ENCODE measurements at places on chromosomes 4 and X.

GRCh38 chr4:67603310-67604028, 44.9 kb downstream of the STAP1 start:
- peak; percentile 53 for DNase-seq

- DNase-seq, result no peak
These were observed at the start of gene SASH3 for GRCh38 chrX:129779747-129780146. Gene SASH3 (plus strand): TSS chrX:129779949. CDS start chrX:129780098, 149 bp downstream.

GRCh38 chr4:150943818-150944217, 71.3 kb downstream of the LRBA start:
- DNase-seq, result no peak

GRCh38 chr4:156146571-156146970, 192.9 kb upstream of the CTSO start:
- DNase-seq, result no peak

DNA sequence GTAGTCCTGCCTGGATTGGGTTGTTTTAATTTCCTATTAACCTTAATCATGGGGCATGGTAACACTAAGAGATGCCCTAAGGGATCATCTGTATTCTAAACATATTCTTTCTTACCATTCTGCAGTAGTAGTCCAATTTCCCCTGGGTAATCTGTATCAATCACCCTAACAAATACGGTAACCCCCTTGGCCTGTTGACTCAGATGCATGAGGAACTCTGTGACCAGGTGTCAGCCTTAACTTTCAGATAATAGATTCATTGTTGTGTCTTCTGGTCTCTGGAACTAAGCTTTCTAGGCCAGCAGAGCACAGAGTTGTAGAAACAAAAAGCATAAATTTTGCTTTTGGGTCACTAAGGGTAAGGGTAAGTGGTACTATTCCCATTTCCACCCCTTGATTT, 13.1 kb upstream of the BANK1 start:
- no peak for DNase-seq

- no peak for DNase-seq
These were observed 242.2 kb upstream of the CTSO start for GRCh38 chr4:156195914-156196313.

DNA sequence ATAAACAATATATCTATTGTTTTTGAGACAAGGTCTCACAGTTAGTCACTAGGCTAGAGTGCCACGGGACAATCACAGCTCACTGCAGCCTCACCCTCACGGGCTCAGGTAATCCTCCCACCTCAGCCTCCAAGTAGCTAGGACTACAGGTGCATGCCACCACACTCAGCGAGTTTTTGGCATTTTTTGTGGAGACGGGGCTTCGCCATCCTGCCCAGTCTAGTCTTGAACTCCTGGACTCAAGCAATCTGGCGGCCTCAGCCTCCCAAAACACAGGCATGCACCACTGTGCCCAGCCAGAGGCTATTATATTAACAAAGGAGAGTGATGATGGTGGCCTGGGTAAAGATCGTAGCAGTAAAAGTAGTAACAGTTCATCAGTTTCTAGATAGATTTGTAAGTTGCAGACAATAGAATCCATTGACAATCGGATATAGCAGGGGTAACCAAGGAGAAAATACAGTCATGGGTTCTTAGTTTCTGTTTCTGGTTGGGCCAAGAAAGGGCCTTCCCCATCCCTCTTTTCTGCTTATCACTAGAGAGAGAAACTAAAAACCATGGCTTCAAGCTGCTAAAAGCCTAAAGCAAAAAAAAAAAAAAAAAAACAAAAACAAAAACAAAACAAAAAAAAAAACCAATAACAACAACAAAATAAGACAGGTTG, 60.6 kb downstream of the ANXA10 start:
- no peak for DNase-seq

GRCh38 chr4:57093845-57094831, 16.0 kb downstream of the IGFBP7 start:
- no peak for DNase-seq

DNA sequence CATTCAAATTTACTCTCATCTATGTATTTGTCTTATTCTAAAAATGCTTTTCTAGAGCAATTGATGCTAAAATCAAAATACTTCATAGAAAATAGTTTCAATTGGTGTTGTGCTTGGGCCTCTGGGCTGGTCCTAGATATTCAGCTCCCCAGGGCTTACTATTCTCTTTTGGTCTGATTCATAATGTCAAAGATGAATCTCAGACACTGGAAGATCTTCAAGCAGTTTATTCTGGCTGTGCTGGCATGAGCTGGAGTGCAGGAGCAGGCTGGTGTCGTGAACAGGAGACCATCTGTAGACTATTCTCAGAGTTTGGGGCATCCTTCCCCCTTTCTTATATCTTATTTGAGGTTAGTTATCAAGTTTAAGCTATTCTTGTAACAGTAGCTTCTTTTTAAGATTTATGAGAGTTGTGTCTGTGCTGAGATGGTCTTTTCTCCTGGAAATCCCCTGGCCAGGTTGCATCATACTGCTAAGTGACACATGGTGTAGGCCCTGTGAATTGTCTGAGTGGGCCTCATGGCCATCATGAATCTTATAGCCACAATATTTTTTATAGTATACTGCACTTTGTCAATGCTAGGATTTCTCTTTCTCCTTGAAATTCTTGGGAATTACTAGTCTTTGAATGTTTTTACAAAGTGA, 1624.0 kb upstream of the IGFBP7 start:
- DNase-seq, result no peak
